ENCODE measurements at places on chromosomes 1 and 21.

DNA sequence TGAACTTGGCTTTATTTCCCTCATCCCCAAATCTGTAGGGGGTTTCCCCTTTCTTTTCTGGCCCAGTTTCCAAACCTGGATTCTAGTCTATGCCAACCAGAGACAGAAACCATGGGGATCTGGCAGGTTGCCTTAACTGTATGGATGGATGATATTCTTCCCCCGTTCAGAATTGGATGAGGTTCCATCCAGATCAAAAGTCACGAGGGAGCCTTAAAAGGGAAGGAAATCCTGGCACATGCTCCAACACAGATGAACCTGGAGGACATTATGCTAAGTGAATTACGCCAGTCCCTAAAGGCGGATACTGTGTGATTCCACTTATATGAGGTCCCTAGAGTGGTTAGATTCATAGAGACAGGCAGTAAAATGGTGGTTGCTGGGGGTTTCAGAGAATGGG, 124.4 kb downstream of the HUNK start:
- no peak for DNase-seq

GRCh38 chr1:17466359-17466758, 26.9 kb upstream of the RCC2 start:
- no peak for DNase-seq

DNA sequence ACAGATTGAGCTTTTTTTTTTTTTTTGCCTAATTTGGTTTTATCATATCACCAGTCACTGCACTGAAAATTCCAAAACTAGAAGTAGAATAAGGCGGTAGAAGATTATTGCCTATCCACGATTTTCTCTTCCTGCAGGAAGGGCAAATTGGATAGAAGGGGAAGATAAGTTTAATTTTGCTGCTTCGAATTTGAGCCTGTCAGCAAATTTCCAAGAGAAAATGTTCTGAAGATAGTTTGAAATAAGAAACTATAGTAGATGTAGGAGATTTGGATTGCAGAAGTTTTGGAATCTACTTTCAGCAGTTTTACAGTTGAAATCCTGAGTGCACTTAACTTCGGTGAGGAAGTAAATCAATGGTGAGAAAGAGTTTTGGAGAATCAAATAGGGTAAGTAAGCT, 164.9 kb downstream of the PTBP2 start:
- no peak for DNase-seq

GRCh38 chr1:184682956-184683355, 71.7 kb downstream of the EDEM3 start:
- DNase-seq = no peak

- DNase-seq = no peak
These were observed 250.5 kb upstream of the PKN2 start for GRCh38 chr1:88433556-88433955.

GRCh38 chr1:17877896-17878295, 122.8 kb downstream of the ACTL8 start:
- no peak for DNase-seq

DNA sequence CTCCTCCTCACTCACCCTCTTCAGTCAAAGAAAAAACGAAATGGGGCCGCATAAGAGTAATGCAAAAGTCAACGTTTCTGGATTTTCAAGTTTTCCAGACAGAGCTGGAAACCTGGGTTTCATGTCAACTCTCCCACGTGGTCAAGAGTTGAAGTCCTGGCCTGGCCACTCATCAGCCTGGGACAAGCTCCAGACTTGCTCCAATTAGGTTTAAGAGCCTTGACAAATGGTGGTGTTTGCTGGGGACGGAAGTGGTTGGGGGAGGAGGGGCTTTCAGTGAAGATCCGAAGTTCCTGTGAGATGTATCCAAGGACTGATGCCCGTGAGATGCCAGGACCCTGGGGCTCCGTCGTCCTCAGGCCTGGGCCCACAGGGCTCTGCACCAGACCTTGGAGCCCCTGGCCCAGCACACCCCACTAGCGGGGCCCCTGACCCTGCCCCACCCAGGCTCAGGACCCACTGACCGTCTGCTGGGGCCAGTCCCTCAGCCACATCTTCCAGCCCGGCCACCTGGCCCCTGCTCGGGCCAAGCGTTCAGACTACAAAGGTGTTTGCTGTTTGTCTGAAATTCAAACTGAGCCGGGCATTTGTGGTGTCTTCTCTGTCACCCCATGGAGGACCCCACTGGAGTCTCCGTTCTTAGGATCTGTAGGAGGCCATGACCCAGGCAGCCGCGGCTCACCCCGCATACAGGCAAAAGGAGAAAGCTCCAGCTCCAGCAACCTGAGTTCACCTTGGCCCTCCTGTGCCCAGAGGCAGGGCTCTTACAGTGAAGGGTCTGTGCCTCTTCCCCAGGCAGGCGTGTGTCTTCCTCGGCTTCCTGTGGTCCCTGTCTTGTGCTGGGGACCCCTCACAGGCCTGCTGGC, 53.3 kb downstream of the SIK1 start:
- no peak for DNase-seq

DNA sequence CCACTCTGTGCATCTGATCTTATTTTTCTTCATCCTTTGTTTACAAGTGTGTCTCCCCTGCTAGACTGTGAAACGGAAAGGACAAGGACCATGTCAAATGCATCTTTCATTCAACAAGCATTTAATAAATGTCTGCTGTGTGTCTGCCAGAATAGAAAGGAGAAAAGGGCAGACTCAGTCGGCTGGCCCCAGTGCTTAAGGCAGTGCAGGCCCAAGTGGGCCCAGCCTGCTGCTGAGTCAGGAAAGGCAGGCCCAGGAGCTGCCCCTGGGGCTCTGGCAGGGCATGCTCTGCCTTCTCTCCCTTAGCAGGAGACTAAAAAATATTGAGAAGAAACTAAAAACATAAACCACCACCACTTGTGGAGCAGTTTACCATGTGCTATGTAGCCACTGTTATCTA, 38.1 kb downstream of the PLEKHA6 start:
- no peak for DNase-seq

DNA sequence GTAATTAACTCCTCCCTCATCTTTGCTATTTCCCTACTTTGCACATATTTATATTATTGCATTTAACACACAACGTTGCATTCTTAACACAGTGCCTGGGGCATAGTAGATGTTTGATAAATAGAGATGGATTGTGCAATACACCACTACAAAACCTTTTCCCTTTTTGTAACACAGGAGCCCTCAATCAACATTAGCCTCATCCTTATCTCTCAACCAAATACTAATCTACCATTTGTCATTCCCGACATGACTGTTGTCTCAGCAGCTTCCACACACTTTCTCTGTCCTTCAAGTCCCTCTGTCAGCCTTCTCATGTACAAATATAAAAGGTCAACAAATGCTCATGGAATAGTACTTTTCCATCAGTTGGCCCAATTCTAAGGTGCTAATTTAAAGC, 78.9 kb upstream of the KCNK2 start:
- no peak for DNase-seq

DNA sequence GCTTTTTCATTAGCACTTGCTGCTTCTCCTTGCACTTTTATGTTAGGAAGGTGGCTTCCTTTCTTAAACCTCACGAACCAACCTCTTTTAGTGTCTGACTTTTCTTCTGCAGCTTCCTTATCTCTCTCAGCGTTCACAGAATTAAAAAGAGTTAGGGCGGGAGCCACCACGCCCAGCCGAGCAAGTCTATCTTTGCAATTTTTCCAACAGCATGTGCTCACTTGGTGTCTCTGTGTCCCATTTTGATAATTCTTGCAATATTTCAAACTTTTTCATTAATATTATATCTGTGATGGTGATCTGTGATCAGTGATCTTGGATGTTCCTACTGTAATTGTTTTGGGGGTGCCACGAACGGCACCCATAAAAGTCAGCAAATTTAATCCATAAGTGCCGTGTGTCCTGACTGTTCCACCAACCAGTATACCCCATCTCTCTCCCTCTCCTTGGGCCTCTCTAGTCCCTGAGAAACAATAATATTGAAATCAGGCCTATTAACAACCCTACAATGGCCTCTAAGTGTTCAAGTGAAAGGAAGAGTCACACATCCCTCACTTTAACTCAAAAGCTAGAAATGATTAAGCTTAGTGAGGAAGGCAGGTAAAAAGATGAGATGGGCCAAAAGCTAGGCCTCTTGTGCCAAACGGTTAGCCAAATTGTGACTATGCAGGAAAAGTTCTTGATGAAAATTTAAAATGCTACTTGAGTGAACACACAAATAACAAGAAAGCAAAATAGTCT, 15.9 kb upstream of the ITPKB start:
- no peak for DNase-seq

- DNase-seq = no peak
These were observed 27.1 kb downstream of the KAZN start for GRCh38 chr1:14625572-14625971.

DNA sequence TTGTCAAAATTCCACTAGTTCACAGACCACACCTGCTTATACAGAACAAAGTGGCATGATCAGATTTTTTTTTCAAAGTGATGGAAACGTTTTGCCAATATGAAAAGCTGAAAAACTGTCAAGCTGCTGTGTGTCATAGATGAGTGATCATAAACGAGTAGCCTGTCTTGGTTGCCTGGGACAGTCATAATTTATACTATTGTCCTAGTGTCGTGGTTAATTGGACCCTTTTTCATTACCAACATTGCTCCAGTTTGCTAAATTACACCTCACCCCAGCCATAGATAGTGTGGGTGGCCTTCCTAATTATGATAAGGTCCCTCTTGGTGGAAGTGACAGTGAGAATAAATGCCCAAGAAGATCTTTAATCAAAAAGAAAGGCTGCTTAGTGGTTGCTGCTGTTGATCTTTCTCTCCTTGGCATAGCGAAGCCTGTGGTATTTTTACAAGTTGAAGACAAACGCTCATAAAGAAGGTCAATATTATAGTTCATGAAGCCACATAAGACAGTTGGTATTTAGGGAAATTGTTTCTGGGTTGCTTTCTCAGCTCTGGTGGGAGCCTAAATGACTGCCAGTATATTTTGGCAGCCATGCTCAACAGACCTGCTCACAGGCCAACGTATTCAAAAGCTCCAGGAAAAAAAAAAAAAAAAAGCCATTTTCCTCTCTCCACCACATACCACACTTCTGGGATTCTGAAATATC, 478.1 kb downstream of the PLA2G4A start:
- no peak for DNase-seq

All from memory B cell (primary cell).